ENCODE measurements at places on chromosomes 3 and 15.

DNA sequence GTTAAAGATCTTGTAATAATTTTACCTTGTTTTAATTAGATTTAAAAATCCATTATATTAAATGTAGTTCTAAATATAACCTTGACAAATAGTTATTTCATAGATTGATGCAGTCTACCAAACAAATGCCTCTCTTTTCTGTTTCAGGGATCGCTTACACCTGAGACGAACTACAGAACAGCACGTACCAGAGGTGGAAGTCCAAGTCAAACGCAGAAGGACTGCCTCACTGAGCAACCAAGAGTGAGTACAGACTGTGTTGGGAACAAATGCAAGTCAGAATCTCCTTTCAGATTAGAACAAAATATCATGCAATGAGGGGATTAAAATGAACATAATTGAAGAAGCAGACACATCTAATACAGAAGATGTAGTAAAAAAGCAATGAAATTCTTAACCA lies 7.2 kb downstream of the SNRPN start:
- DNase-seq, result no peak

GRCh38 chr3:66414846-66415245 lies 86.0 kb downstream of the LRIG1 start:
- no peak for DNase-seq

DNA sequence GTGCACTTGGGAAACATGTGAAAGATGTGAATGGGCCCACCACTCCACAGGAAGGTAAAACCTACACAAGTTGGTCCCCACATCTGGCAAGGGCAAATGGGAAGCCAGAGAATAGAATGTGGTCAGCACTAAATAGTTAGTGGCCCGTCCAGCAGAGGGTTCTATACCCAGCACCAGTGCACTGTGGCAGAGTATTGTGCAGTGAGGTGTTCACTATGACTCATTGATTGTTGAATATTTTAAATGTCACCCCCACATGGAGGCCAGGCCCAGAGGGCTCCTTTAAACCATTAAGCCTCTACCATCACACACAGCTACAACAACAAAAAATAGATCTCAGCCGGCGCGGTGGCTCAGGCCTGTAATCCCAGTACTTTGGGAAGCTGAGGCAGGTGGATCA lies 11.7 kb downstream of the FRMD5 start:
- DNase-seq, result no peak

DNA sequence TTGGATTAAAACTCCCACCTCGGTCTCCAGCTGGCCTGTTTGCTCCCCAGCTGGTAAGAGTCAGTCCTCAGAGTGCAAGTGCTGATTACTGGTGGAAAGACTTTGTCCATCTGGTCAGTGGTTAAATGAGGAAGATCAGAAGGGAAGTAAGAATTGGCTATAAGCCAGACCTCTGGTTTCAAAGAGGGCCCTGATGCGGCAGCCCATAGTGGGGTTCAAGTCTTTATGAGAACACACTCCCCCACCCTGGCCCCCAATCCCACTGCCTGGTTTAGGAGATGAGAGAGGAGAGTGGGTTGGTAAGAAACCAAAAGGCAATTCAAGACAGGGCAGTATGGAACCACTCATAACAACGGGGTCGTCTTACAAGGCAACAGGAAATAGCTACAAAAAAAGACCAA lies 65.0 kb downstream of the FRMD4B start:
- no peak for DNase-seq

- DNase-seq, result no peak
Measured at GRCh38 chr3:147431751-147432150, 22.6 kb downstream of the ZIC1 start.

GRCh38 chr3:119630128-119630879 lies 30.1 kb downstream of the POPDC2 start:
- no peak for DNase-seq

DNA sequence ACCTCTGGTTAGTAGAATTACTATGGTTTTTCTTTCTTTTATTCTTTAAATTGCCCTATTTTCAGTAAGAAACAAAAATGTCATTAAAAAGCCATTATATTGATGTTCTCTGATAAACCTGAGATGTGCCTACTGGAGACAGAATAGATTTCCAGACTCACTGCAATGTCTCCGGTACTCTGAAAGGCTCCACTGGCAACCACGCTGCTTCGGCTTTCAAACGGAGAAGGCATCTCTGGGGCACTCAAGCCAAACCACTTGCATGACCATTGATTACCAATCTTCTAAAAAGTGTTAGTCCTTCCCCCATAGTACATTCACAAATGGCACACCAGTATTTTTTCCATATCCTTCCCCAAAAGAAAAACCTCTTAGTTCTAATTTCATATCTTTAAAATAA lies 82.6 kb downstream of the CBLB start:
- DNase-seq, result no peak

GRCh38 chr3:48502728-48503168 lies 1.2 kb downstream of the SHISA5 start:
- DNase-seq, result no peak

DNA sequence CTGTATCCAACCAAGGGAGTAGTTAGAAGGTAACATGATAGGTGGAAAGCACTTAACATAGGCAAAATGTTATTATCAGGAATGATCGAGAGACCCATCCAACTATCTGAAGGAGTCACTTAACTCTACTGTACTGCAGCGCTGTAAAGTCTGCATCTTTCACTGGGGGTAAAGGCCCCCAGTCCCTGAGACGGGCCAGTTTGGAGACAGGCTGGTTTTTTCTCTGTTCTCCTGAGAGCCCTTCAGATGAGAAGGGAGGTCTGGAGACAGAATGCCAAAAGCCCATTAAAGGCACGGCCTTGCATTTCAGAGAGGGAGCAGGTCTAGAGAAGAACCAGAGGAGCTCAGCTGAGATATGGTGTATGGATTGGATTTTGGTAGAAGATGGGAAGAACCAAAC lies 71.3 kb upstream of the CGNL1 start:
- no peak for DNase-seq

DNA sequence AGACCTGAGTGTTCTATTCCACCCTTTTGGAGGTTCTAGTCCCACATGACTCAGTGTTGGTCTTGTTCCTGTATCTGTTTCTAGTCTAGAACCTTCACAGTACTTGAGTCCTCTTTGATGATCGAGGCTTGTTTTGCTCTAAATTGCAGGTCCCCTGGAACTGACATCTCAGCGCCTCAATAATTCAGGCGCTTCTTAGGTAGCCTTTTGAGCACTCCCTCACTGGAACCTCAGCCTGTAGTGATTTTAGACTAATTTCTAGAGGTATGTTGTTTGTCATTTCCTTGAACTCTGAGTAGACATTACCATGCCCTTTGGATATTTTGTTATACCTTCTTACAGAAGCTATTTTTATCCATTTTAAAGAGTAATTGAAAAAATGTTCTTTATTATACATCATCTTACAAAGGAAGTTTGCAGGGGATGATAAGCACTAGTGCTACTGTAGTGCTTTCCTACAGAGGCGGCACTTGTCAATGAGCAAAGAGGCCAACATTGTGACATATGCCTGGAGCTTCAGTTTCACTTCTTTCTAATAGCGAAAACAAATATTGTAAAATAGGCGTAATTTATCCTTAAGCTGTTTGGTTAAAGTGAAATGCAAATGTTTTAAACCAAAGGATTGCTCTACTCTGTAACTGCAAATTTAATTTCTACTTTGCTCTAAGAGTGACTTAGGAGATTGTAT lies 75.7 kb downstream of the EFL1 start:
- DNase-seq, result no peak

DNA sequence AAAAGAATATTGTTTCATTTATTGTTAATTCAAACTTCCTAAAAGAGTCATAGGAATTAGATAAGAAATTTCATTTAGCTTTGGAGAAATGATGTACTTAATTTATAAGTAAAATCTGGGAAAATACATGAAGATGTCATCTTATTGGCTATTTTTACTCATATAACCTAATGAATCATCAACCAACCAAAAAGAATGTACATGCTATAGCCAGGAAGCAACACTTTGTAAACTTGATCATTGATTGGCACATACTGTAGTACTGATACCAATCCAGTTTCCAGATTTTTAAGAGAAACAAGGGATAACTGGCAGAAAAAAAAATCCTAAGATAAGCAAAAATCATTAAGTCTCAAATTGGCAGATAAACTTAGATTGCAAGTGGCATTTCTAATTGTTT lies 207.9 kb upstream of the CDIN1 start:
- DNase-seq, result no peak

GRCh38 chr3:152362086-152362485 lies 93.4 kb downstream of the MBNL1 start:
- no peak for DNase-seq

- DNase-seq, result no peak
Measured at GRCh38 chr15:45326741-45327140, 51.6 kb downstream of the GATM start.

DNA sequence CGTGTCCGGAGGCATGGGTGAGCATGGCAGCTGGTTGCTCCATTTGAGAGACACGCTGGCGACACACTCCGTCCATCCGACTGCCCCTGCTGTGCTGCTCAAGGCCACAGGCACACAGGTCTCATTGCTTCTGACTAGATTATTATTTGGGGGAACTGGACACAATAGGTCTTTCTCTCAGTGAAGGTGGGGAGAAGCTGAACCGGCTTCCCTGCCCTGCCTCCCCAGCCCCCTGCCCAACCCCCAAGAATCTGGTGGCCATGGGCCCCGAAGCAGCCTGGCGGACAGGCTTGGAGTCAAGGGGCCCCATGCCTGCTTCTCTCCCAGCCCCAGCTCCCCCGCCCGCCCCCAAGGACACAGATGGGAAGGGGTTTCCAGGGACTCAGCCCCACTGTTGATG lies 49.5 kb downstream of the PGPEP1L start:
- DNase-seq, result no peak

- no peak for DNase-seq
Measured at GRCh38 chr15:31367730-31368344, 41.2 kb downstream of the KLF13 start.

DNA sequence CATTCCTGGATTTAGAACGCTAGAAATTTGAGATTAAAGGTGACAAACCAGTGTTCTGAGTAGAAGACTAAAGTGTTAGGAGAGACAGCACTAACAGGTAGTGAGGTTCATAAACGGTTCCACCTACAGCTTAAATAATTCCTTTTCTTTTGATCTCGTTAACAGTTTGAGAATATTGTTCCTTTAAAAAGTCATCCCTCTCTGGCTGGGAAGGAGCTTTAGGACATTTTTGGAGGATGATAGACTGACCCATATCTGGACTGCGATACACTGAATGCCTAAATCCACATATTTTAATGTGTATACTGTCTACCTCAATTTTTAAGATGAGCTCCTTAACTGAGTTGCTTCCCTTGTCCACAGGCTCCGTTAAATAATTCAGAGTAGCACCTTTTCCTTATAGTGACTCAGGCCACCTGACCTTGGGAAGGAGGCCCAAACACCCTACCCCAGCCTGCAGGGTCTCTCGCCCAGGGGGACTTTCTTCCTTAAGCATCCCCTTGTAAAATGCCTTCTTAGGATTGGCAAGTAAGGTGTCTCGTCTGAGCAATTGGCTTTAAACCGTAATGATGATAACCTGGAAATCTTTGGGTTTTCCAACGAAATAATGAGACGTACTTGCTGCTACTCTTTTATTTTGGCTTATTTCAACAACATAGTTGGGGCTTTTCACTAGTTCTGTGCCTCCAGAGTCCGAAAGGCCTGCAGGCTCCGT lies 3.3 kb downstream of the TRIM71 start:
- DNase-seq, result no peak

GRCh38 chr15:68601206-68602197 lies 22.7 kb downstream of the CORO2B start:
- DNase-seq, result no peak

- DNase-seq, result no peak
Measured at GRCh38 chr3:127213381-127213918, 20.5 kb downstream of the PRR23E start.

GRCh38 chr3:184343200-184343876 lies 5.9 kb downstream of the FAM131A start:
- no peak for DNase-seq

DNA sequence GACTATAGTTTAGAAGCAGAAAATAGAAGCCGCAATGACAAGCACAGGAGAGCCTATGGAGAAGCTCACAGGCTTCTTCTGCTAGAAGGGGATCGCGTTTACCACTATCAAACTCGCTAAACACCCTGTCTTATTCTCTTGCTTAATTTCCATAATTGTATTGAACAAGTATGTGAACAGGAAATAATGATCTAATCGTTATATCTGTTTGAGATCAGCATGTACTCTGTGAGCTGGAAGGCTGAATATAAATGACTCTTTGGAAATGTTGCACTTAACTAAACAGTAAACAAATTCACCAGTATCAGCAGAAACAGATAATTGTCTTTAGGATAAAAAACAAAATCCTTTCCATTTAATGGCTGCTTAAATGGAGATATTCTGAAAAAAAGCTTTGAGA lies 15.0 kb downstream of the NEK10 start:
- no peak for DNase-seq

DNA sequence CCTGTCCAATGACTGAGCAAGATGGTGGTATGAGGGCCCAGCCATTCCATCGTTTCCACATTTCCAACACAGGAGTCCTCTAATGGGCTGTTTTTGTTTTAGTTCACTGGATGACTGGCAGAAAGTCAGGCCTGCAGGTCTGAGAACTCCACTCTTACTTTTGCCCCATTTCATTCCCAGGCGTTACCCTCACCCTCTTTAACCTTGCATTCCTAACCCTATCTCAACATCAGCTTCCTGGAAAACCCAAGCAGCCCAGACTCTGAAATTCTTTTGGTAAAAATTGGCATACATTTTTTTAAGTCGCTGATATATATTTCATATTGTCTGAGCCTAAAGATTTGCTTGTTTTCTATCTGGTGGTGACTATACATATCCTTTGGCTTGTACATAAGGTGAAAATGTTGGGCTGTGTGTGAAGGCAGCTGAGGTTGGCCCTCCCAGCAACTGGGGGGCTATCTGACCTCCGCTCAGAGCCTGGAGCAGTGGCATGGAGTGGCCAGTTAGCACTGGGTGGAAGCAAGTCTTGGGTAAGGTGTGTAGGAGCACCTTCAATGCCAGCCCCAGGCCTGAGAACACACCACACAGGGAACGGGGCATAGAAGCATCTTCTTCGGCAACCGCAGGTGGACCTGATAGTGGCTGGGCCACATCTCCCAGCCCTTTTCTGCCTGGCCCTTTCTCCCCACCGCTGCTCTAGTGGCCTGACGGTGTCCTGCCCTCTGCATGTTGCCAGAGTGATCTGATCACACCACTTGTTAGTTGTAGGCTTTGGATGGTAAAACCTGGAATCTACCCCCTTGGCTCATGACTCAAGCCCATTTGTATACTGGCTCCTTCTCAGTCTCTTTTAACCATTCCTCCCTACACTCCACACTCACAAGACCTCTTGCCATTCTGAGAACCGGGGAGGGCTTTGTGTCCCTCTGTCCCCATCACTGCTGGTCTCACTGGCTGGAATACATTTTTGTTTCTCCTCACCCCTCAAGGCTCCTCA lies 50.0 kb downstream of the AMOTL2 start:
- DNase-seq, result no peak

GRCh38 chr3:63349583-63350573 lies 71.8 kb downstream of the SYNPR start:
- DNase-seq, result no peak

GRCh38 chr3:185717121-185717520 lies 107.7 kb downstream of the IGF2BP2 start:
- DNase-seq, result no peak
